ENCODE measurements at places on chromosomes 7 and 10.

DNA sequence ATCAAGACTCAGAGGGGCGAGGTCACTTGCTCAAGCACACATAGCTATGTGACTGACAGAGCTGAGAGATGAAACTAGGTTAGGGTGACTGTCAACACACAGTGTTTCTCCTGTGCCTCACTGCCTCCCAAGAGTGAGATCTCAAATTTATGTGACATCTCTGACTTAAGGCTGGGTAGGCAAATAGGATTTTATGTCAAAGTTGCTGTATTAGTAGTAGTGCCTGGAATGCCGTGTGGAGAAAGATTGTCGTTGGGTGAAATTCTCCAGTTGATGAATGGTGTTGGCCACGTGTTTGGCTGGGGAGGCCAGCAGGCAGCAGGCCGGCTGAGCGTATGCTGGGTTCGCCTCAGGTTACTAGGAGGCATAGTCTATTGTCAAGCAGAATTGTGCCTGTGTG is 148.3 kb upstream of the BMPER start:
- DNase-seq, result peak; percentile 42

GRCh38 chr7:123748171-123748733 is 551 bp downstream of the WASL start:
- DNase-seq, result peak; percentile 69

- DNase-seq, result no peak
Observed at GRCh38 chr10:30007406-30007805, 52.0 kb downstream of the JCAD start.

DNA sequence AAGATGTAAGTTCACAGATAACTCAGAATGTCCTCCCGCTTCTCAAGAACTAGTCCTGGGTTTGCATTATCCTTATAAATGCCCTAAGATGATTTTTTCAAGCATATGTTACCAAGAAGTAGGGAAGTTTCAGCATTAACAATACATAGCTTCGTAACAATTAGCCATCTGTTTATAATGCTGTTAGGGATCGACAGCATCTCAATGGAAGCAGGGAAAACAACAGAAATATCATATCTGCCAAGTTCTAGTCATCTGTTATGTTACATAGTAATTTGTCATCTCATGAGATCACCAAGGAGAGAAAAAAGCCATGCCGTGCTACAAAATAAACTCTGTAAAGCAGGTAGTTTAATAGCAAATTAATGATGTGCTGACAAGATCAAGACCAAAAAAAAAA is 731.5 kb upstream of the C7orf33 start:
- DNase-seq, result no peak

DNA sequence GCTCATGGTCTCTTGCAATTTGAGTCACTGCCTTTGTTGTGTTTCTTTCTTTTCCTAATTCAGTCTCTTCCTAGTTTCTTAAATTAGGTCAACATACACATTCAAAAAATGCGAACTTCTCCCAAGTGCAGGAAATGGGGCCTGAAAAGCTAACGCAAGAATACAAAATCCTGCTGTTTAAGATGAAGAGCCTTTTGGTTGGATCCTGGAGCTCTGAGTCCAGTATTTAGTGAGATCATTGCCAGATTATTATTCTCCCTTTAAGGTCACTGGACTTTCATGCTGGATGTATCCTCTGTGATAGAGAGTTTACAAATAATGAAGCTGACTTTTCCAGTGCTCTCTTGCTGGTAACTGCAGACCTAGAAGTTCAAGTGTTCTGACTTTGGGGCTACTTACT is 401.9 kb upstream of the MKI67 start:
- no peak for DNase-seq

GRCh38 chr10:86188796-86189558 is 177.6 kb downstream of the GRID1 start:
- no peak for DNase-seq

GRCh38 chr7:142554560-142555532 is 194.4 kb upstream of the PRSS1 start:
- DNase-seq, result no peak

DNA sequence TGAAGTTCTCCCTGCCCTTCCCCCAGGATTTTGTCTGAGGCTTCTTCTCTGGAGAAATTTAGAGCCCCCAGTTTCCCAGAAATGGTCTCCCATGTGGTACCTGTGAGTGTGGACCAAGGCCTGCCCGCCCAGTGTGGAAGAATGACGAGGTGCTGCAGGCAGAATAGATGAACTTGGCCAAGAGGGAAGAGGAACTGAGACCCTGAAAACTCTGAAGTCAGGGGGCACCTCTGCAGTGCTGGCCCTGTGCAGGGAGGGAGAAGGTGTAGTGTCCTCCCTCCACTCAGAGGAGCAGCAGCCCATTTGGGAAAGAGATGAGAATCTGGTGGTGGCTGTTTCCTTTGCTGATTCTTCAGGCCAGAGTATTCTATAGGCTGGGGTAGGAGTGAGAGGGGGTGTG is 115.2 kb upstream of the PCGF5 start:
- no peak for DNase-seq

DNA sequence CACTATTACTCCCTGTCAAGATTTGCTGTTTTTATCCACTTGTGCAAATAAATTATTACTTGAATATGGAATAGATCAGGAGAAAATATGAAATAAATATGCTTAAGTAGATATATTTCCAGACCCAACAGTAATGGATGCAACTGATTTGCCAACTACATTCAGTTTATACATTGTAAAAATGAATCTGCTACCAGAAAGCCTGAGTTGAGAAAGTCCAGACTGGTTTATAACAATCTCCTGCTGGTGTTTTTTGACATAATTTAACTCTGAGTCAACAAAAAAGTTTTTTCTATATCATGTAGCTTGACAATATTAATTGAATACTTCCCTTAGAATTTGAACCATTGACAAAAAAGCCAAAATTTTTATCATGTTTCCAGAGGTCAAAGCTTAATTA is 265.8 kb upstream of the SEMA3D start:
- DNase-seq, result no peak

DNA sequence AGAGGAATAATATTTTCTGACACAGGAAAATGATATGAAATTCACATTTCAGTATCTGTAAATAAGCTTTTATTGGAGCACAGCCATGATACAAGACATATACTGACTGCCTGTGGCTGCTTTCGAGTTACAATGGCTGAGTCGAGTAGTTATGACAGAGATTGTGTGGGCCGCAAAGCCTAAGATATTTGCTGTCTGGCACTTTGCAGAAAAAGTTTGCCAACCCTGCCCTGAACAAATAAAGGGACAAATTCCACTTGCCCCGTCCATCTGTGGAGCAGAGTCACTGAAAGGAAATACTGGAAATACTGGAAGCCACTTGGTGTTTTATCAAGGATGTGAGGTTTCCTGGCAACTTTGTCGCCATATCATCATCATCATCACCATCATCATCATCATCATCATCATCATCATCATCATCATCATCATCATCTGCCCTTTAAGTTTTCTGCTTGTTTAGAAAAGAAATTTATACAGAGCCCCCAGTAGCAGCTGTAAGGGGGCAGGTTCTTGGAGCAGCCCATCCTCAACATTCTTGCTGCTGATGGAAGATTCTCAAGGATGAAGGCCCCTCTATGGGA is 85.8 kb downstream of the TCF7L2 start:
- DNase-seq, result no peak

DNA sequence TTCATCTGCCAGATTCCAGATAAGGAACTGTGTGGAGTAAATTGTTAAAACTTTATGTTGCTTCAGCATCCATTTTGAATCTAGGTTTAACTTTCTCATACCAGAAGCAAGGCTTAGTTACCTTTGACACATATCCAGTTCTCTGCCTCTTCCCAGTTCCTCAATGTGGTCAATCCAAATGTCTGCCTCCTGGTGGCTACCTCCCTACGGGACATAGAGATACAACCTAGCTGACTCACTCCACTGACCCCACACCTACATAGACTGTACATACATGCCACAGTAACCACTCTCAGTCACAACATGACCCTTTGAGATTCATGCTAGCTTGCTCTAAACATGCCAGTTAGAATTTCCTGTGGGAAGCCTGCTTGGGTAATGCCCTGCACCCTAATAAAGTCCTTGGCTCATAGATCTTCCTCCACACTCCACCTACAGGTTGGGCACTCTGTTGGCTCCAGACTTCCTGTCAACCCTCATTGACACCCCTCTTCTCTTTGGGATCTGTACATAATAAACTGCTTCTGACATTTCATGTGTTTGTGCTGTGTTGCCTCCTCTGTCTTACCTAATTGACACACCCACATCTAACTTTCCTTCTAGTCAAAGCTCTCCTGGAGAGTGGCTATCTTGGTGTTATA is 278.1 kb downstream of the HTR7 start:
- DNase-seq, result no peak

- DNase-seq, result no peak
Observed at GRCh38 chr7:83697804-83698530, 49.0 kb upstream of the SEMA3E start.

DNA sequence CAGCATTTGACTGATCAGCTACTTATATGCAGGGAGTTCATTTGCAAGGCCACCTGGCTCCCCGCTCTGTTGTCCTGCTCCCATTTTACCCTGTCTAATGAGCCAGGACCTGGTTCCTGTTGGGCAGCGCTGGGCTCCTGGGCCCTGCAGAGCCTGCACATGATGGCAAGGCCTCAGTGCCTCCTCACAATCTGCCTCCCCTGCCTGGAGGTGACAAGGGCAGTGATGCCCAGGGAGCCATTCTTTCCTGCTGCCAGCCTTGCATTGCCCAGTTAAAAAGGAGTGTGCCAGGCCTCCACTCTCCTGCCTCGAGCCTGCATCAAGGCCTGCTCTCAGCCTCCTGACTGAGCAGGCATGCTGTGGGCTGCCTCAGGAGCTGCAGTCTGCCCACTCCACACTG is 28.5 kb downstream of the CHAT start:
- no peak for DNase-seq

DNA sequence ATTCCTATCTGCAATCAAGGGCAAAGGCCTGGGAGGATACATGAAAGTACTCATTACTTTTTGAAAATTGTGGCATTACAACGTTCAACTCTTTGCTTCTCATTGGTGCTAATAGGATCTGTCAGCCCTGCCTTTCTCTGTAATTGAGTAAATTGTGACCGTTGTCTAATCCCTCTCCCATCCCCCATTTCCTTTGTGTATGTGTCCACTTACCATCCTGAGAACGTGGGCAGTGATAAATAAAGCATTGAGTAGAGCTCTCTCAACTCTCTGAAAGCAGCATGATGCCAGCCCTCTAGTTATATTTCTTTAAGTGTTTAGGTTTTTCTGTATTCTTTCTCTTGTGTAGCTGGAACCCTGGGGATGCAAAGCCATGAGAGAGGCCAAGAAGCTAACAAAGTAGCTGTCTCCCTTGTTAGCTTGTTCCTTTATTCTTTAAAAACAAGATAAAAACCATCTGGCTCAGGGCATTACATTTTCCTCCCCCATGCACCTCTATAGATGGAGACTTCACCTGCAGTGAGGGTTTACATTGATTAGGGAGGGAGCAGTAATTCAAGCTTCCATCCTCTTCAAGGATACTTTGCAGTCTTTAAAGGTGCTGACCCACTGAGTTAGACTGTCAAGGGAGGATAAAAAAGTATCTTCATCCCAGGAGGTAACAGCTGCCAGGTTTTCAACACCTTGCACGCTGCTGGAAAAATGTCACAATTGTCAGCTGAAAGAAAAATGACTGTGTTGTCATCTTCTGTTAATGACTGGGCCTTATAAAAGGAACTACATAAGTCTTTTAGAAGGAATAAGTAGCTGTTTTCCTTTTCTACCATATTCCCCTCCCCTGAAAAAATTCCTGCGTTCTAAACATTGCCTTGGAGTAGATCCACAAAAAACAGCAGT is 112.3 kb downstream of the BTRC start:
- DNase-seq, result no peak

GRCh38 chr10:88728107-88728763 is 22.2 kb downstream of the LIPK start:
- no peak for DNase-seq

All from Right ventricle myocardium superior (tissue), 1 donor.